Activated gamma-delta T cell treated with Interleukin-2 at 50 U/mL for 16 hours (primary cell): ENCODE measurements at places on chromosomes 2 and 18.

- no peak for DNase-seq
Observed at GRCh38 chr18:58449464-58449863, 179.4 kb downstream of the ALPK2 start.

- DNase-seq, result no peak
Observed at GRCh38 chr18:35369126-35369525, 8.0 kb downstream of the ZNF396 start.

DNA sequence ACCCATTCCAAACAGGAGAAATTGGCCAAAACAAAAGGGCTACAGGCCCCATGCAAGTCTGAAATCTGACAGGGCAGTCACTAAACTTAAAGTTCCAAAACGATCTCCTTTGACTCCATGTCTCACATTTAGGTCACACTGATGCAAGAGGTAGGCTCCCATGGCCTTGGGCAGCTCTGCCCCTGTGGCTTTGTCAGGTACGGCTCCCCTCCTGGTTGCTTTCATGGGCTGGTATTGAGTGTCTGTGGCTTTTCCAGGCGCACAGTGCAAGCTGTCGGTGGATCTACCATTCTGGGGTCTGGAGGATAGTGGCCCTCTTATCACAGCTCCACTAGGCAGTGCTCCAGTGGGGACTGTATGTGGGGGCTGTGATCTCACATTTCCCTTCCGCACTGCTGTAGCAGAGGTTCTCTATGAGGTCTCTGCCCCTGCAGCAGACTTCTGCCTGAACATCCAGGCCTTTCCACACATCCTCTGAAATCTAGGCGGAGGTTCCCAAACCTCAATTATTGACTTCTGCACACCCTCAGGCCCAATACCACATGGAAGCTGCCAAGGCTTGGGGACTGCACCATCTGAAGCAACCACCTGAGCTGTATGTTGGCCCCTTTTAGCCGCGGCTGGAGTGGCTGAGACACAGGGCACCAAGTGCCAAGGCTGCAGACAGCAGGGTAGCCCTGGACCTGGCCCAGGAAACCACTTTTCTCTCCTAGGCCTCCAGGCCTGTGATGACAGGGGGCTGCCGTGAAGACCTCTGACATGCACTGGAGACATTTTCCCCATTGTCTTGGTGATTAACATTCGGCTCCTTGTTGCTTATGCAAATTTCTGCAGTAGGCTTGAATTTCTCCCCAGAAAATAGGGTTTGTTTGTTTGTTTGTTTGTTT is 28.7 kb downstream of the PARD6G start:
- no peak for DNase-seq

DNA sequence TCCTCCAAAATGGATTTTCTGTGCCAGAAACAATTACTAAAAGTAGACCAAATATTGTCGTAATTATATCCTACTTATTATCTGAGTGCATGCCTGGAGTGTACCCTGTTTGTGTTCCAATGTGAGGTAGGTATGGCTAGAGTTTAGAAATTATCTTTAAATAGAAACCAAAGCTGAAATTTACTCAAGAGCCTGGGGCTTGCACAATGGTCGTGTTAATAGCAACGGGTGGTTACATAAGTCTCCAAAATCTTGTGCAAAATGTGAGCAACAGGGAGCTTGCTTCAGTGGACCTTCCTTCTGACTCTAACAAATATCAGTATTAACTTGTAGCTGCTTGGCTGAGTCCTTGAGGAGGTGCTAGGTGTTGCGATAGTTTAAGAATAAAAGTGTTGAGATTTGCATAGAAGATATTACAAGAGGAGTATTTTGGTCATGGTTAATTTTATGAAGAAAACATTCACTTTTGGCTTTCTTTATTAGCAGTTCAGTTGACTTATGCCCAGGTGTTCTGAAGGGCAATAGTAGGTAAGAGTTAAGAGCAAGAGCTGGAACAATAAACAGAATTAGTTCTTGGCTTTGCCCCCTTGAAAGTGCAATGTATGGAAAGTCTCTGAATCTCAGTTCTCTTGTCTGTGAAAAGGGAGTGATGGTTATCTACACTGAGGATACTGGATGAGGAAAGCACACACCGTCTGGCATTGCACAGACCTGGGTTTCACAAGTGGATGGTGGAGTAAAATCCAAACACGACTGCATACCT is 4.6 kb downstream of the CXCR4 start:
- DNase-seq, result no peak

- no peak for DNase-seq
Observed at GRCh38 chr18:1559563-1559962, 654.9 kb downstream of the ADCYAP1 start.

DNA sequence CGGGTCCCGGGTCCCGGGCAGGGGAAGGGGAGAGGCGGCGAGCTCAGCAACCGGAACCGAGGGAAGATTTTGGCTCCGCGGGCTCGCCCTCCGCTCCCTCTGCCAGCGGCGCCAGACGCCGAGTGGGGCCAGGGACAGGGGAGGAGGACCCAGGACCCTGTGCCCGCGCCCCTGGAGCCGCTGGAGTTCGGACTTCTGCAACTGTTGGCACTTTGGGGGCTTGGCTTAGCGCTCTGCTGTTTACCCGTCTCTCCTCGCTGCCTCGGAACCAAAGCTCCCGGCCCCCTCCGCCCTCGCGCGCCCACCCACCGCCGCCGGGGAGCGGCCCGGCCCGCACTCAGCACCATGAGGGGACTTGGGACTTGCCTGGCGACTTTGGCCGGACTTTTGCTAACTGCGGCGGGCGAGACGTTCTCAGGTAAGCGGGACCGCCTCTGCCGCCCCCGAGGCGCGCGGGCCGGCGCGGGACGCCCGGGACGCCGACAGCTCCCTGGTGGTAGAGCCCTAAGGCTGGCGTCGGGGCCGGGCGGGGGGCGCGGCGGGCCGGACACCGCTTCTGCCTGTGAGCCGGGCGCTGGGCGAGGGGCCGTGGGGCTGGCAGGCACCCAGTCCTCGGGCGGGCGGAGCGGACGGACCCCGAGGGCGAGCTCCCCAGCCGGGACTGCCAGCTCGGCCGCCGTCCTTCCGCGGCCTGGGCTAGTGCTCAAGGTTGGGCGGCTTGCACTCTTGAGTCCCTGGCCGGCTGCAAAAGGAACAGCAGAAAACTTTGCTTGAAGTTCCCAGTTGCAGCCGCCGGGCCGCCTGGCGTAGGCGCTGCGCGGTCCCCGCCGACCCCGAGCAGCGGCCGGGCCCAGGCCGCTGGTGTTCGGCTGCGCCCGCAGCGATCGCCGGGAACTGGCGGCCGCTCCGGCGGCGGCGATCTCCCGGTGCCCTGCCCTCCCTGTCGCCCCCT is 634 bp downstream of the PTPRM start:
- no peak for DNase-seq

DNA sequence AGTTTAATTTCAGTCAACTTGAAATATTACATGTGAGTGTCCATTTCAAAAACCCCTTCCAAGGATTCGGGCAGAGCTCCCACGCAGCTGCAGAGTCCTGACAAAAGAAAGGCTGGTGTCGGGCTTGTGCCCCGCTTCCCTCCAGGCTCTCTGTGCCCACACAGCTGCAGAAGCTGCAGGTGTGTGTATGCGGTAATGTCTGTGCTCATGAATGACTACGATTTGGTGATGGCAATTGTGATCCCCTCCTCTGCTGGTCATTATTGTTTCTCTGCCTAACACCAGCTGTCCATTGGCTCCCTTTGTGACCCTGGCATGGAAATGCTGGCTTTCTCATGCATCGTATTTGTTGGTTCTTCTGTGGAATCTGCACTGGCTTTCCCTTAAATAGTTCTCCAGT is 224.8 kb downstream of the NUP35 start:
- DNase-seq, result no peak

DNA sequence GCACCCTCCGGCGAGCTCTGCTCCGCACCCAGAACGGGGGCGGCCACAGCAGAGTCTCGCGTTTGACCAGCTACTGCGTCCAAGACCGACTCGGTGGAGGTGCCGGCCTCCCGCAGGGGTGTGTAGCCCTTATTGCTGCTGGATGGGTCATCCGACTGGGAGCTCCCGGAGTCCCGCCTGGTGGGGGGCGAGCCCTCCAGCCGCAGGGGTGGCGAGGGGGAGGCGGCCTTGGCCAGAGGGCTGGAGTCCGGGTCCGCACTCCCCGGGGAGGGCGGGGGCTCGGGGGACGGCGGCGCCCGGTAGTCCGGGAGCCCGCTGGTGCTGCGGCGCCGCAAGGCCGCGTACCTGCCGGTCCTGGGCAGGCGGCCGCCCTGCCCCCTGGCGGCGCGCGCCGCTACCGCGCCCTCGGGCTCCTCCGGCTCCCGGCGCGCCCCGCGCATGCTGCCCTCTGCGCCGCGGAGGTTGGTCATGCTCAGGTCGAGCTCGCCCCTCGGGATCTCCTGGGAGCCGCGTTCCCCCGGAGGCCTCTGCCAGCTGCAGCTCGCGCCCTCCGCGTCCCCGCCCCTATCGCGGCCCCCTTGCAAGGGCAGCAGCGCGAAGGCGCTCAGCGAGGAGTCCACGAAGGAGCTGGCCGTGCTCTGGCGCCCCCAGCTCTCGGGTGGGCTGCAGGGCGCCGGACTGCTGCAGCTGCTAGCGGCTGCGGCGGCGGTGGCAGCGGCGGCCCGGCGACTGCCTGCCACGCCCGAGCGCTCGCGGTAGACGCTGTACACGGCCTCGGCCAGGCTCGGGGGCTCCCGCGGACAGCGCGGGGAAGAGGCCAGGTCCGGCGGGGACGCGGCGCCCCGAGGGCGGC is 4.8 kb downstream of the TMEM200C start:
- DNase-seq, result no peak

DNA sequence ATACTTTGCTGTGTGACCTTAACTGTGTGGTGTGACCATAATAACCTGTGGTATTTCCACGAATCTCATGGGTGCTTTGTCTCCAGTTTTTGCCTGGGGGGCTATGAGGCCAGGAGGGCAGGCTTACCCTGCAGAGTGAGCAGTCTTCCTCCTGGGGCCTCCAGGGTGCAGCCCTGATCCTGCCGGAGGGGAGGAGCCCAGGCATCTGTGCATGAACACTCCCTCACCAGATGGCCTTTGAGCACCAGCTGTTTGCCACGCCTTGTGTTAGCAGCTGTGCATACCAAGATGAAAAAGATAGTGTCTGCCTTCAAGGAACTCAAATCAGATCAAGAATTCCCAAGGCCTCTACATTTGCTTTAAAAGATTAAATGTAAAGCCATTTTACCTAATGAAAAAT is 75.0 kb upstream of the RBM44 start:
- no peak for DNase-seq

DNA sequence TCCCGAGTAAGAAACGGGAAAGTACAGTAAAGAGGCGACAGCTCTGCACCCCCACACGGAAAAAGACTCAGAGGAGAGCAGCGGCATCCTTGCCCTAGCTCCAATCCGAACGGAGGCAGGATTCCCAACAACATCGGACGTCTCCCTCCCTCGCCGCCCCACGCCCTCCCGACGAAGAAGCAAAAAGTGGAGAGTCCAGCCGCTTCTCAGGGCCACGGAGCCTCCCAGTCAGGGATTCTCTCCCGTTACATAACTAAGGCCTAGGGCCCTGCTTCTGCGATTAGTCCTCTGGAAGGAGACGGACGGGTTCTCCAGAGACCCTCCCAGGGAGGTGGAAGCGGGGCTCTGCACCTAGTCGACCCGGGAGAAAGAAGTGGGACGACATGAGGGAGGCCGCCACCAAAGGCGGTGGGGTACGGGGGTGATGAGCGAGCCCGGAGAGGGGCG is 587 bp downstream of the SUMO1 start:
- DNase-seq, result peak; percentile 4

- no peak for DNase-seq
Observed at GRCh38 chr2:157592374-157592773, 36.3 kb downstream of the ACVR1C start.

DNA sequence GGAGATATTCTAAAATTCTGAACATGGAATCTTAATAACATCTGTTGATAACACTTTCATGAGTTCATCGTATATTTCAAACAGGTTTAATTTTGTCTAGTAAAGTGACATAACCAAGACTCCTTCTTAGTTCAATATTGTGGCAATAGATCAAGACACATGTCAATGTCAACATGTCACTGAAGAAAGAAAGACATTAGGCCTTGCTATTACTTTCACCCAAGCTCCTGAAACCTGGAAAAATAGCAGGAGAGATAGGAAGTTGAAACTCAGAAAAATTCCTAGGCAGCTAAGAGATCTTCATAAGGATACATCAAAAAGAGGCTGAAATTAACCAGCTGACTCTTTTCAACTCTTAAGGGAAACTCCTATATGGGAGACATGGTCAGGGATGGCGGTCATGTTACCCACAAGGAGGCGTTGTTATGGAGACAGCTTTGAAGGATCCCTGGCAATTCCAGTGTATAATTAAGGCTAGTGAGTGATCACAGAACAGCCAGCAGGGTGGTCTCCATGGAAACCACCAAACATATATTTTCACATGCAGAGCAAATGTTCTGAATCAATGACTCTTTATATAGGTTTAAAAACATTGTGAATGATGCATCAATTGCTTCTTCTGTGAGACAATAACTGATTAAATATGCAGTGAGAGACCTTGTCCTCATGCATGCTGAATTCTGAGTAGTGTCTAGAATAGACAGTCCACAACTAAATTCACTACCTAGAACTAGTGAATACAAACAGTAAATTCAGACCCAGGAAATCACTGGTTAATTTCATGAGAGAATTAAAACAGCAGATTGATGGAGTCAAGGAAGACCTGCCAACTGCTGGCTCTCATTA is 115.3 kb upstream of the RIOK3 start:
- DNase-seq, result no peak

DNA sequence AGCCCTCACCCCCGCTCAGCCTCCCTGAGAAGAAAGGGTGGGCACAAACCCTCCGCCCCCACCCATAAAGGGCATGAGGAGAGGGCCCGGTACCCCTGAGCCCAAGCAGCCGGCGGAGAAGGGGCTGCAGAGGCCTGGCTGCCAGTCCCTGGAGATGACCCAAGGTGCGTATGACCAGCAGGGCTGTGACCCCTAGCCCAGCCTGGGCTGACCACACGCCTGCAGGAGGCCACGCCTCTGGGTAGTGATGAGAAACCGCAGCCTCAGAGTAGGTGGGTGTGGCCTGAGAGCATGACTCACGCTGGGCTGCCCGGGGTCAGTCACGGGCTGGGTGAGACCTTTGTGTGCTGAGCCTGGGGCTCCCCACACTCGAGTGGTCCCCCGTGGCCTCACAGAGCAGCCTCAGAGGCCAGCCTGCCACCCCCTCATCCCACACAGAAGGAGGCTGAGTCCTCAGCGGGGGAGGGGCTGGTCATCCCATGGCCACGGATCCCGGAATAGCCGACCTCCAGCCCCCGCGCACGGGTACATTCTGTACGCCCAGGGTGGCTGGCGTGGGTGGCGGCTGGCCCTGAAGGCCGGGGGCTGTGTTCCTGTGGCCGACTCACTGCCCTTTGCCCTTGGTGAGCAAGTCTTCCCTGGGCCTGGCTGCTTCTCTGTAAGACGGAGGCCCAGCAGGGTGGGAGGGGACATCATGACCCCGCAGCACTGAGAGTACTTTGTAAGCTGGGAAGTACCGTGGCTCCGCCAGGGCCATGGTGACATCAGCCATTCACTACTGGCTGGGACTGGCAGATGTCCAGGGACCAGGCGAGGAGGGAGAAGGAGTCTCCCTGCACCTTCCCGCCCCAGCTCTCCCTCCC is 110.8 kb upstream of the OTOS start:
- no peak for DNase-seq

- DNase-seq, result no peak
Observed at GRCh38 chr18:77084688-77085035, 47.9 kb downstream of the MBP start.
